ENCODE measurements at places on chromosomes 3 and 15.

DNA sequence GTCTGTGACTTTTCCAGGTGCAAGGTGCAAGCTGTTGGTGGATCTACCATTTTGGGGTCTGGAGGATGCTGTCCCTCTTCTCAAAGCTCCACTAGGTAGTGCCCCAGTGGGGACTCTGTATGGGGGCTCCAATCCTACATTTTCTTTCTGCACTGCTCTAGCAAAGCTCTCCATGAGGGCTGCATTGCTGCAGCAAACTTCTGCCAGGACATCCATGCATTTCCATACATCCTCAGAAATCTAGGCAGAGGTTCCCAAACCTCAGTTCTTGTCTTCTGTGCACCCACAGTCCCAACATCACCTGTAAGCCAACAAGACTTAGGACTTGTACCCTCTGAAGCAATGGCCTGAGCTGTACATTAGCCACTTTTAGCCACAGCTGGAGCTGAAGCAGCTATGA is 694.5 kb upstream of the BCHE start:
- DNase-seq, result no peak

- DNase-seq, result no peak
Measured at GRCh38 chr3:167671878-167672427, 18.2 kb upstream of the WDR49 start.

GRCh38 chr15:78615151-78615589 is 5.6 kb downstream of the CHRNA3 start:
- no peak for DNase-seq

DNA sequence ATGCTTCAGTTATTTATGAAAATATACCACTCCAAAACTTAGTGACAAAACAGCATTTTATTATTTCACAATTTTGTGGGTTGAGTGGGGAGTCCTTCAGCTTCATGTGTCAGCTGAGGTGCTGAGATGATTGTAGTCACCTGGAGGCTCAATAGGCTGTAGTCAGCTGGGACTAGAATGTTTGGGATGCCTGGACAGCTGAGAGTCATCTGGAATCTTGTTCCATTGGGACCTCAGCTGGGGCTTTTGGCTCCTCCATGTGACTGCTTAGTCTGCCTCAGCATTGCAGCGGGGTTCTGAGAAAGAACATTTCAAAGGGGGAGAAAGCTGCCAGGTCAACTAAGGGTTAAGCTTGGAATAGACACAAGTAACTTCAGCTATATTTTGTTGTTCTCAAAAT is 13.4 kb downstream of the STT3B start:
- no peak for DNase-seq

- DNase-seq, result no peak
Measured at GRCh38 chr3:189272500-189273119, 100.8 kb downstream of the TPRG1 start.

GRCh38 chr15:96593735-96594134 is 263.2 kb downstream of the NR2F2 start:
- DNase-seq, result no peak

GRCh38 chr15:48754011-48754410 is 56.9 kb downstream of the CEP152 start:
- DNase-seq, result no peak

GRCh38 chr3:114274929-114275328 is 18.9 kb upstream of the TIGIT start:
- DNase-seq, result no peak

DNA sequence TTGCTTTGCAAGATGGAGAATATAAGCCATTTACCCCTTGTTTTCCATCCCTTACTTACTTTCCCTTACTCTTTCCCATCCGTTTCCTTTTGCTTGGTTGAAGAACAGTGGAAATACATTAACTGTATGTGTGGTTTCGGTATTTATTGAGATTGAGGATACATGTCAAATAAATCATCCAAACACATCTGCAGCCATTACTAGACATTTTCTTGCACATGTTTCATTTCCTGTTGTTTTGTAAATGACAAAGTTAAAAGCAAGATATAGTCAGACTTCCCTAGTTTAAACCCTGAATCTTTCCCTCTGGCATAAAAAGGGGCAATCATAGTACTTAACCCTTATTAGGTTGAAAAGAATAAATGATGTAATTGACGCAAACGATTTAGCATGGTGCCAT is 82.1 kb upstream of the BCHE start:
- DNase-seq, result no peak

DNA sequence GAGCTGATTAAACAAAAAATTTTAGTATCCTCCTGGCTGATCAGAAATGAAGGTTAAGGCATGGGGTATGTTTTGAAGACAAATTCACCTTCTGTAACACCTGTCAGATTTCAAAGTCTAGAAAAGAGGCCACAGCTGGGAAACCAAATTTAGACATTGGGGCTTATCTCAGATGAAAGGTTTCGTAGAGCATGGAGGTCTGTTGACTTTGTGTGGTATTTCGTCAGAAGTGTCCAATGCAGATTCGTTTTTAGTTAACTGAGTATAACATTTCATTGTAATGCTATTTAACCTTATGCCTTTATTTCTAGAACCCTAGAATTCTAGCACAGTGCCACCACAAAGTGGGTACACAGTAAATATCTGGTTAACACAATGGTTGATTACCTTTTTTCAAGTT is 61.7 kb downstream of the FNDC3B start:
- no peak for DNase-seq

DNA sequence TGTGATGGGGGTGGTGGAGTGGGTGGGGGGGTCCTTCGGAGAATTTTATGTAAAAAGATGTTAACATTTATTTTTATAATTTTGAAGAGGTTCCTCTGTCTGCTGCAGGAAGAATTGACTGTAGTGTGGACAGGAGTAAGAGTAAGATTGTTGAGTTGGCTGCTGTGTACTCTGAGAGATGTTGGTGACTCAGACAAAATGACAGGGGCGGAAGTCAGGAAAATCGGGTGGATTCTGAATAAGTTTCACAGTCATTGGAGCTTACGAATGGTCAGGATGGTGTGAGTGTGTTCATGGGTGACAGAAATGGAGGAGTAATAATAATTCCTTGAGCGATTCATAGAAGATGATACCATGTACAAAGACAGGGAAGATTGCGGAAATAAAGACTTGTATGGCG is 420.0 kb downstream of the ROBO2 start:
- DNase-seq, result no peak

DNA sequence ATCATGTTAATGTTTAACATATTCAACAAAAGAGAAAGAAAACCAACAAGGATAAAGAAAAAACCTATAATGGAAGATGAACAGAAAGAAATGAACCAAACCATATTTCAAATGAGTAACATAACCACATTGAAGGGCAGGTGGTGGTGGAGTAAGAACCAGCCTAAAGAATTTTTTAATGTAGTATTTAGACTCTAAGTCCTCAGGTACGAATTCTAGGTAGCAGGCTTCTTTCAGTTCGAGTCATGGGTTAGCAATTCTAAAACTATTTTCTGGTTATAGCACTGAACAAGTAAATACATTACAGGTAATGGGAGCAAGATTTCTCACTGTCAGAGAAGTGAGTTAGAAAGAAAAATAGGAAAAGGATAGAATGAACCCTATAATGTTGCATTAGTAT is 24.4 kb downstream of the DCBLD2 start:
- DNase-seq, result no peak

GRCh38 chr3:70771426-70772147 is 459.1 kb upstream of the MDFIC2 start:
- no peak for DNase-seq

- no peak for DNase-seq
Measured at GRCh38 chr3:47318916-47319315, 36.2 kb downstream of the KLHL18 start.

DNA sequence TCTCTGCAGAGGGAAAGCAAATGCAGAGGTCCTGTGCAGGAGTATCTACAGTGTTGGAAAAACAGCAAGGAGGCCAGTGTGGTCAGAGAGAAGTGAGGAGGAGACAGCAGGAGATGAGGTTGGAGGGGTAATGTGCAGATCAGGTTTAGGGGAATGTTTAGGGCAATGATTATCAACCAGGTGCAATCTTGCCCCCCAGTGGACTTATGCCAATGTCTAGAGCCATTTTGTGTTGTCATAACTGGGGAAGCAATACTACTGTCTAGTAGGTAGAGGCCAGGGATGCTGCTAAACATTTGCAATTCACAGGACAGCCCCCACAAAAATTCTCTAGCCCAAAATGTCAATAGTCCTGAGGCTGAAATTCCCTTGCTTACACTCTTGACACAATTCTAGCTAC is 13.1 kb downstream of the CCDC191 start:
- DNase-seq, result no peak
